ENCODE measurements at places on chromosomes 2 and 18.

DNA sequence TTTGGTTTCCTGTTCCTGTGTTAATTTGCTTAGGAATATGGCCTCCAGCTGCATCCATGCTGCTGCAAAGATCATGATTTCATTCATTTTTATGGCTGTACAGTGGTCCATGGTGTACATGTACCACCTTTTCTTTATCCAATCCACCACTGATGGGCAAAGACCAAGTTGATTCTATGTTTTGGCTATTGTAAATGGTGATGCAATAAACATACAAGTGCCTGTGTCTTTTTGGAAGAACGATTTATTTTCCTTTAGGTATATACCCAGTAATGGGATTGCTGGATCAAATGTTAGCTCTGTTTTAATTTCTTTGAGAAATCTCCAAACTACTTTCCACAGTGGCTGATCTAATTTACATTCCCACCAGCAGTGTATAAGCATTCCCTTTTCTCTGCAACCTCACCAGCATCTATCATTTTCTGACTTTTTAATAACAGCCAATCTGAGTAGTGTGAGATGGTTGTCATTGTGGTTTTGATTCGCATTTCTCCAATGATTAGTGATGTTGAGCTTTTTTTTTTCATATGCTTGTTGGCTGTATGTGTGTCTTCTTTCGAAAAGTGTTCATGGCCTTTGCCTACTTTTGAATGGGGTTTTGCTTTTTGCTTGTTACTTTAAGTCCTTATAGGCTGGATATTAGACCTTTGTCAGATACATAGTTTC is 19.4 kb downstream of the EXOC6B start:
- DNase-seq = no peak

DNA sequence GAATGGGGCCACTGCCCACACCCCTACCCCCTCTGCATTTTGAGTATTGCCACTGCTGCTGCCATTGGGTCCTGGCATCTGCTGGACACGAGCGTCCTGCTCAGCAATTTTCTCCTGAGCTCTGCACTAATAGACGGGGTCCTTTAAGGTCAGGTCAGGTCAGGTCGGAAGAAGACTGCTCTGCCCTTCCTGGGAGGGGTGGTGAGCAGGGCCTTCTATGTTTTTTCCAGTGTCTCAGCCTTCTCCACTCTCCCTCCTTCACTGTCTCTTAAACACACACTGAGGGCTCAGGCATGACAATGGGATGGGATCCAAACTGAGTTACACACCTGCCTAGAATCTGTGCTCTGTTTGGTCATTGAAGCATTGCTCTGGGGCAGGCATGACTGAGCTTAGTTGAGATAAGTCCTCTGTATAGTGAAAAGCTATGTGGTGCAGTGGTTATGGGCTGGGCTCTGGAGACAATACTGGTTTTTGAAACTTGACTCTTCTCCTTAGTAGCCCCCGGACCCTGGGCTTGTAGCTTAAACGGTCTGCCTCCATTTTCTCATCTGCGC is 10.6 kb downstream of the MYO1B start:
- DNase-seq = no peak

GRCh38 chr2:20196657-20197161 is 28.2 kb downstream of the SDC1 start:
- no peak for DNase-seq

- no peak for DNase-seq
Measured at GRCh38 chr2:215752991-215753390, 260.4 kb downstream of the MREG start.

- DNase-seq = no peak
Measured at GRCh38 chr2:69499242-69499641, 62.0 kb upstream of the NFU1 start.

GRCh38 chr2:180959787-180960186 is 20.6 kb upstream of the UBE2E3 start:
- no peak for DNase-seq

DNA sequence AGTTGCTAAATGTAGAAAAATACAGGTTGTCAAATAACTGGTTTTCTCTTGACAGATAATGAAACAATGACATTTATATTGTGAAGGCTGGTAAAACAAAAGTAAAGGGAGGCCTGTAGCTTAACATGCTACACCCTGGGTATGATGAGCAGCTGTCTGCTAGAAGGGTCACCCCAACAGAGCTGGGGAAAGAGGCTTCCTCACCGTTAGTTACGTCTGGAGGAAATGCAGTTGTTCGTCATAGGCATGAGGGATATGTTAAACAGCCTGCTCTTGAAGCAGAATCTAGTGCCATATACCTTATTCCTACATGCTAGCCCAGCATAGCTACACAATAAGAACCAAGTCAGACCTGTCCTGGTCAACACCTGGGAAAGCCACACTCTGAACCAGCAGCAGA is 49.9 kb downstream of the LPIN2 start:
- DNase-seq = no peak

DNA sequence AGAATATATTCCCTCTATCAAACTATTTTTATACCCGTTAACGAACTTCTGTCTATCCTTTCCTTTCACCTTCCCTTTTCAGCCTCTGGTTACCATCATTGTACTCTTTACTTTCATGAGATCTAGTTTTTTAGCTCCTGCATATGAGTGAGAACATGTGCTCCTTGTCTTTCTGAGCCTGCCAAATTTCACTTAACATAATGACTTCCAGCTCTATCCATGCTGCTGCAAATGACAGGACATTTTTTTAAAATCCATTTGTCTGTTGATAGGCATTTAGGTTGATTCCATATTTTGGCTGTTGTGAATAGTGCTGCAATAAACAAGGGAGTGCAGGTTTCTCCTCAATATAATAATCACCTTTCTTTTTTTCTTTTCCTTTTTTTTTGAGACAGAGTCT is 8.2 kb upstream of the CCDC195 start:
- no peak for DNase-seq

GRCh38 chr2:67918471-67918870 is 144.3 kb downstream of the C1D start:
- DNase-seq = no peak

GRCh38 chr2:236607471-236608187 is 38.0 kb downstream of the ACKR3 start:
- no peak for DNase-seq

Data from progenitor cell of endocrine pancreas (in vitro differentiated cells).